Activated naive CD4-positive, alpha-beta T cell treated with anti-CD3 and anti-CD28 coated beads, Interleukin-2, amount 10 ng/mL, durations not matched to agents 7 days and 5 days (primary cell): ENCODE measurements at places on chromosomes 6 and 20.

DNA sequence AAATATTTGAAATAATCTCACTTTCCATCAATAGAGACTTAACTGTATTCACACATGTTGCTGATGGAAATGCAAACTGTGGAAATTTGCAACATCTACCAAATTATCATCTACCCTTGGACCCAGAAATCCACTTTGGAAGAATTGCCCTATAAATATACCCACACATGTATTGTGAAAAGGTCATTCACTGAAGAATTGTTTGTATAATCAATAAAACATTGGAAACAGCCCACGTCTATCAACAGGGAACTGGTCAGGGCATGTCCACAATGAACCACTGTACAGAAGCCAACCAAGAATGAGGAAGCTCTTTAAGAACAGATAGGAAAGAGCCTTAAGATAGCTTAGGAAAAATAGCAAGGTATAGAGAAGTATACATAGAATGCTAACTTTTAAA lies 36.2 kb downstream of the PXDC1 start:
- DNase-seq = no peak

- DNase-seq = no peak
Observed at GRCh38 chr6:13358511-13358910, 30.2 kb upstream of the TBC1D7 start.

DNA sequence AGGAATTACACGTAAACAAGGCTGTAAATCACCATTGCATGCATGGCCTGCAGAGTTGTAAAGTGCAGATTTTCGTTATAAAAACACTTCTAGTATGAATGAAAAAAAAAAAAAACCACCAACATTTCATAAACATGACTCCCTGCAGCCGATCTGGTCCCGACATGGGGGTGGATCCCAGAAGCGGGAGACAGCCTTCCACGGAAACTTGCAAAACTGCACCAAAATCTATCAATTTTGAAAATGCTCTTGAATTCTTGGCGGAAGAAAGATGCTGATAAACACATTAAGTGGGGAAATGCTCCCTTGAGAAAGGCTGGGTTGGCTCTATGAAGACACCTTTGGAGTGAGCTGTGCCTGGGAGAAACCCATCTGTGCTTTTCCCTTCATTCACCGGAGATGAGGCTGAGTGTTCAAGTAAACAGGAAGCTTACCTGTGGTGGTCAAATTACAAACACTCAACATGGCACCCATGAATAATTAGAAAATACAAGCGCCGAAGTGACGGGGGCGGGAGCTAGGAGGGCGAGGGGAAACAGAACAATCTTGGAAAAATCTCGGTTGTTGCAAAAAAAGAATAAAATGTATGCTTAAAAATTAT lies 845 bp upstream of the ANKRD60 start:
- no peak for DNase-seq

- no peak for DNase-seq
Observed at GRCh38 chr6:169277619-169278018, 24.0 kb upstream of the THBS2 start.

DNA sequence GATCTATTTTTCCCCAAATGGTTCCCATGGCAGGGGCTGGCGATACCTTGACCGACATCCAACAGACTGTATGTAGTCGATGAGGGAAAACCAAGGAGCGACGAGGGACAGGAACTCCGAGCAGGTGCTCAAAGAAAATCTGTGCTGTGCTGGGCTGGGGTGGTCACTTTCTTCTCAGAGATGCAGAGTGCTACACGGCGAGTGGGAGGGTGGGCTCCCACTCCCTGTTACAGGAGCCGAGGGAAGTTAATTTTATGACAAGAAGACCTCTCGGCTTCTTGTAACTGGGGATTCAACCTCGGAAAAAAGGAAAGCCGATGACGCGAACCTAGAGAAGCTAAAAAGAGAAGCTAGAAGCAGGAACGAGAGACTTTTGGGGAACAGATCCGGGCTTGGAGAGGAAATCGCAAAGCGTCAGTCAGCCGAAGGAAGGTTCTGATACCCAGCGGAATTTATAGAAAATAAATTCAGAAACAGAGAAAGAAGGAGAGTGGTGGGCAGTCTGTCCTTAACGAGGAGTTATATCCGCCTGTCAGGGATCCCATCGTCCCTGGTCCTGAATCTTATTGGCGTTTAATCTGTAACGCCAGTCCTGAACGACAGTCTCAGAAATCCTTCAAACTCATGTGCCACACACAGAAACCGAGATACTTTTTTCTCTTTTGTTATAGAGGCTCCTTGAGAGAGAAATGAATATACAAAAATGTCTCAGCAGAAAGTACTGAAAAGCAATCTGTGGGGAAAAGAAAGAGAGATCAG lies 84.6 kb upstream of the ZNF322 start:
- DNase-seq = no peak

GRCh38 chr6:70599187-70599586 lies 32.5 kb downstream of the SDHAF4 start:
- peak; percentile 35 for DNase-seq

DNA sequence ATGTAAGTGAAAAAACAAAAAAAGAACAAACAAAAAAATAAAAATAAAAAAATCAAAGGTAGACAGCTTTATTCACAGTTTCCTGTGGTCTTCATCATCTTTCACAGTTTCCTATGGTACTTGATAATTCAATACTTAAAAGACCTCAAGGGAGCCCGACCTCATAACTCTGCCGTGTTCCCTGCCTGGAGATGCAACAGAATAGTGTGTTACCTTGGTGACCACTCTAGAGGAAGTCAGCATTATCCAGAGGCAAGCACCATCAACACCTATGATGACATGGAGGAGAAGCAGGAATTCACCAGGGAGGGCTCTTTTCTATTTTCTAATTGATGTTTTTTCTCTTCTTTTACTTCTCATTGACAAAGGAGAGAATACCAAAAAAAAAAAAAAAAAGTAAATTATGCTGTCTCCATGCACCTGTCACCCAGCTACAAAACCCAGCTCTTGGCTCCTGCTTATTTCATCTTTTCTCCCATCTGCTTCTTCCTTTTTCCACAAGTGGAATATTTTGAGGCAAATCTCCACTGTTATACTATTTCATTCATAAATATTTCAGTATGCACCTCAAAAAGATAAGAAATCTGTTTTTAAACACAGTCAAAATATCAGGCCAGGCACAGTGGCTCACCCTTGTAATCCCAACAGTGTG lies 95.8 kb upstream of the STXBP5 start:
- no peak for DNase-seq

DNA sequence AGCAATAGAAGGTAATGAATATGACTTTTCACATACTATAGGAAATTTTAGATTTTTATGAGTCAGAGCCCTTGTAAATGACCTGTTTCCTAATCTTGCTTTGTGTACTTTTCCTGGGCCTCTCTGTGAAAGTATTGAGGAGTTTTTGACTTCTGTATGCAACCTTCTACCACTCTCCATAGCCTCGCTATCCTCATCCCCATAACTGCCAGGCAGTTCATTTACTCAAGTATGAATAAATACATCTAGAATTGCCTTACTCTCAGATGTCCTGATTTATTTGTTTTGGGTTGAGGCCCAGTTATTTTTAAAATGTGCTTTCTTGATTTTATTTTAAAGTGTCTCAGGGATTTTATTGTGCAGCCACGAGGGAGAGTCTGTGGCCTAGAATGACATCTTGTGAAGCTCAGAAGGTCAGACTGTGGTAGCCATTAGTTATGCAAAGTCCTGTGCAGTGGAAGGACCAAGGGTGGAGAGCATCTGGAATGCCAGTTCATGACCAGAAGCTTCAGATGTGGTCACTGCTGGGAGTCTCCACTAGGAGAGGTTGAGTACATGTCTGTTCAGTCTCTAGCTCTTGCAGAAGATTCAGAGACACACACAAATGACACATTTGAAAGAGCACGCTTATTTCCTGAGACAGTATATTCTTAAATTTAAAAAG lies 346.2 kb upstream of the IMPG1 start:
- DNase-seq = no peak

GRCh38 chr6:167699141-167699931 lies 127.4 kb upstream of the AFDN start:
- DNase-seq = peak; percentile 81

GRCh38 chr20:61621035-61621730 lies 369.1 kb downstream of the CDH4 start:
- no peak for DNase-seq

GRCh38 chr6:85240787-85241385 lies 209.0 kb upstream of the NT5E start:
- DNase-seq = no peak

DNA sequence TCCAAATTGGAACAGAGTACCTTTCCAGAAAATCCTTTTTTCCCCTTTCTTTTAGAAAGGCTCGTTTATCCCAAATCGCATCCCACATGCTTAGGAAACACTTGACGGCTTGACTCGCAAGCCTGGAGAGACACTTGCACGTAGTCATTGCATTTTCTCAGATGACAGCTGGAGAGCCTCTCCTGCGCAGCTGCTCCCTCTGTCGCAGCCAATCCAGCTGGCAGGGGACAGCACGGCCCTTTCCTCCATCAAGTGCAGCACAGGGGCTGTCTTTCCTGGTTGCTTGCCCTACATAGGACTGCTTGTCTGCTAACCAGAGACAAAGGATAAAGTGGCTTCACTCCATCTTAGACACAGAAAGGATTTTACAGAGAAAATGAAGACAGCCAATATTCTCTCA lies 77.6 kb upstream of the RGS17 start:
- DNase-seq = no peak

DNA sequence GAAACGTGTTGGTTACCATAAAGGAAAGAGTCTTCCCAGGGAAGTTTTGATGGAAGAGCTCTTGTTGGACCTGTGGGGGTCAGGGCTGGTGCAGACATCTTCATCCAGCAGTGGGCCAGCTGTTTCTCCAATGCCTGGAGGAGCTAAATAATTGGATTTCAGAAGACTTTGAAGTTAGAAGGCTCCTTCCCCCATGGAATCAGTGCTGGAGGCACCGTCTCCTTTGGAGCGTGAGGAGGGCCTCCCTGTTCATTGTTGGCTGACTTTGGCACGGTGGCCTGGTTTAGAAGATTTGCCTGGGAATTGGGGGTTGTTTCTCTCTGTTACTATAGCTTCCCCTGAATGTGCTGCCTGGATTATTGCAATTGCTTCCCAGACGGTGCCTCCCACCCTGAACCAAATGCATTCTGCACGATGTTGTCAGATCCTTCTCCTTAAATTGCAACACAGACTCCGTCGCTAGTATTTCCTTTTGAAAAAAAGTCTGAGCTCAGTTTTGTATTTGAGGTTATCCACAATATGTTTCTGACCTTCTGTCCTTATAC lies 27.7 kb upstream of the KCNG1 start:
- no peak for DNase-seq

GRCh38 chr6:14094721-14095120 lies 22.9 kb upstream of the CD83 start:
- DNase-seq = no peak
